ENCODE measurements at places on chromosomes 5 and 9.
A peak's percentile ranks its signal among the peaks of the same experiment; 100 is the strongest.

DNA sequence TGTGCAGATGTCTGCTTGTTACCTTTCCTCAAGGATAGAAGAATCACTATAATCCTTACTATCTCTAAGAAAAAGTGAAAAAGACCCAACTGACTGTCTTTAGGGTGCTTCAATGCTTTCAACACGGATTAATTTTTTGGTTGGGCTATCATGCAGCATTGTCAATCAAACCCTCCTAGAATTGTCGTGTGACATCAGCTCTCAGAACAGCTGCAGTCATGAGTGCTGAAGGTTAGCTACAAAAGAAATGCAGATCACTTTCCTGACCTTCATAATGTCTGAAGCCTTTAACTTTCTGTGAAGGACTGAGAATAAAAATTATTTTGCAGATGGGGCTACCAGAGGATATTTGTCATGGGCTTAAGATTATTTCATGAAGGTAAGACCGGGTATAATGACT, 107.9 kb upstream of the EFNA5 start:
- DNase-seq = no peak

DNA sequence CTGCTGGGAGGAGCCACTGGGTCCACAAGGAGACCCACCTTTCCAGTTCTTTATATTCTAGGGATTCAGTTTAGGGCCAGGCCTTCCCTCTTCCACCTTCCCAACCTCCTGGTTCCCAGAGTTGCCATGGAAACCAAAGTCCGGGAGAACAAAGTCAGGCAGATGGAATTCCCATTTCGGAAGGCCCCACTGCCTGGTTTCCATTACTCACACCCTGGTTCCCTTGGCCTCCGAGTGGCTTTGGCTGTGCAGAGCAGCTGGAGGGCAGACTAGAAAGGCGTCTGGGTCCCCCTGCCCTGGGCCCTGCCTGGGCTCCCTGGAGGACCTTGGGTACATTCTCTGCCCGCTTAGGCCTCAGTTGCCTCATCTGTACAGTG, 136.1 kb downstream of the RGS3 start:
- DNase-seq = no peak

DNA sequence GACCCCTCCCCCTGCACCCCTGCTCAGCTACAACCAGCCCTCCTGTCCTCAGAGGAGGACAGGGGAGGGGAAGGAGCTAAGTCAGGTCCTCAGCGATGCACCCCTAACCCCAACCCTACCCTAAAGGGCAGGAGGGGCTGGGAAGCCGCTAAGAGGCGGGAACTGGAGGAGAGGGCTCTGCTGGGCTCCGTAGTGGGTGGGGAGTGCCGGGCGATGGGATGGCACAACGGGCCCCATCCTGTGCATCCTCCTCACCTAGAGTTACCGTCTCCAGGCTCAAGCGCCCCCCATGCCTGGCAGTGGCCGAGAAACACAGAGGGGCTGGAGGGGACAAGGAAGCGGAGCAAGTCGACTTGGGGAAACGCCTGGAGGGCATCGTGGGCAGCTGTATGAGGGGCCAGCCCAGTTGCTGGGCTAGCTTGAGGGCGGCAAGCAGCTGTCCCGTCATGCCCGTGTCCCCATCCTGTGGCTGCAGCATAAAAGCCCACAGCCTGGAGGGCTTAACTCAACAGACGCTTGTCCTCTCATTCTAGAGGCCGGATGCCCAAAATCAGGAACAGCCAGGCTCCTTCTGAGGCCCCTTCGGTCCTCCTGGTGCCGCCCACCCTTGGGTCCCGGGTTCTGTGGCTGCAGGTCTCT, 23.0 kb upstream of the UBAC1 start:
- no peak for DNase-seq

GRCh38 chr9:12774861-12775678, at the start of gene LURAP1L:
Gene LURAP1L (plus strand): TSS chr9:12775020. CDS start chr9:12775716, 696 bp downstream.
- no peak for DNase-seq

DNA sequence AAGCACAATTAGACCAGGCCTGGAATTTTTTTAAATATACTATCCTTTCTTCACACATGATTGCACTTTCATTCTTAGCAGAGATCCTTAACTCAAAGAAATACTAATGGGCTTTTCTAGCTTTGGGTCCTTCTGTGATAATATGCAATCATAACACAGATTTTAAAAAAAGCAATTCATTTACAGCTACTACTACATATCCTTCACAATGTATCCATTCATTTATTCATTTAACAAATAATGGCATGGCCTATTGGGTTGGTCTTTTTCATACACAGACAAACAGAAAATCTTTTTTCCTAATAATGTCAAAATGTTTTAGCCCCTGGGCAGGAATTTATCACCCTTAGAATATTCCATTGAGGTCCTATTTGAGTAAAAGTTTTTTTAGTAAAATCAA, 47.0 kb downstream of the SAXO1 start:
- DNase-seq = no peak

GRCh38 chr5:154860123-154860522, 1.7 kb downstream of the CNOT8 start:
- DNase-seq = peak; percentile 38

DNA sequence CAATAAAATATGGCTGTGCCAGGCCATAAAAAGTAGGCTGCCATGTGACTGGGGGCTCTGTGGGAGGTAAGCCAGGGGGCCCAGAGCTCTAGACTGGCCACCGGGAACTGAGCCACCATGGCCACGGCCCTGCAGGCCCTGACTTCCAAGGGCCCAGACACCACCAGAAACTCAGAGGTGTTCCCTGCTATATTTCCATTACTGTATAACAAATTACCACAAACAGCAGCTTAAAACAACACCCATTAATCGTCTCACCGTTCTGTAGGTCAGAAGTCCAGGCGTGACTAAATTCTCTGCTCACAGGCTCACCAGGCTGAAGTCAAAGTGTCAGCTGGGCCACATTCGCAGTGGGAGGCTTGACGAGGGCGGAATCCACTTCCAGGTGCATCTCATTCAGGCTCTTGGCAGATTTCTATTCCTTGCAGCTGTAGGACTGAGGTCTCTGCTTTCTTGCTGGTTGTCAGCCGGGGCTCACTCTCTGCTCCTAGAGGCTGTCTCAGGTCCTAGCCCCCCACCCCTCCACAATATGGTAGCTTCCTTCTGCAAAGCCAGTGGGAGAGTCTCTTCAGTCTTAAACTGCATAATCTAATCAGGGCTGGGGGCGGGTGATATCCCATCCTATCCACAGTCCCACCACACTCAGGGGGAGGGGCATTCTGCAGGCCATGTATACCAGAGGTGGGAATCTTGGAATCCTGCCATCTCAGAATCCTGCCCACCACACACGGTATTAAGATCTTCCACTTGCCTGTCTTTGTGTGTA, 125.4 kb downstream of the C5orf15 start:
- DNase-seq = no peak

DNA sequence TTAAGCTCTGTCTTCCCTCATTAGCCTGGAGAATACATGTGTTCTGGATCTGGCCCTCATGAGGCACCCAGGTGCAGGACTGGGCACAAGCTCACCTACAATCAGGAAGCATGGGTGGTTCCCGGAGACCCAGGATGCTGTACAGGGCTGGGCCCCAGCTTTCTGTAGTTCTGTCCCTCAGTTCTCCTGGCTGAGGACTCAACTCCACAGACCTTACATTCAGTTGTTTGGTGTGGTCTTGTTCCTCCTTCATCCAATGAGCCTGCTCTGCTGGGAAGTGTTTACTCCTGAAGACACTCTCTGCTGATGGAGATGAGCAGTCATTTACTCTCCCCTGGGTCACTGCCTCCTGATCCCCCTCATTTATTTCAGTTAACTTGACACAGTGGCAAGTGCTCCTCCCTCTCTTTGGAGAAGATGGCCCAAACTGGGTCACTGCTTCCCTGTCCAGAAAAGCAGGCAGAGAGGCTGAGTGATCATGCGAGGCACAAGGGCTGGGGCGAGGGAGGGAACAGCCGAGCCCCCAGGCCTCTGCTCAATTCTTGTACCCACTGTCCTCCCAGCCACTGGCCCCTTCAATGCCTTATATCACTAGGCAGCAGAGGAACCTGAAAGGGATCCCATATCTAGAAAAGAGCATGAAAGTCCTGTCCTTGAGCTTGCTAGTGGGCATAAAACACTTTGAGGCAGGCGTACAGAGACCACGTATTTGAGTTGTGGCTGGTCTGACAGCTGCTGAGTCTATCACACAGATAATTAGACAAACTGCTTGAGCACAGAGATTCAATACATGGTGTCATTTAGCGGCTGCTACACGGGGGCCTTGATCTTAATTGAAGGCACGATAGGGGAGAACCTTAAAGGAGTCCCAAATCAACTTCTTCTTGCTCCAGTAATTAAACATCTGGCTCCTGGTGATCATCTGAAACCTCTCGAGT, 221.7 kb downstream of the FSTL4 start:
- DNase-seq = no peak

DNA sequence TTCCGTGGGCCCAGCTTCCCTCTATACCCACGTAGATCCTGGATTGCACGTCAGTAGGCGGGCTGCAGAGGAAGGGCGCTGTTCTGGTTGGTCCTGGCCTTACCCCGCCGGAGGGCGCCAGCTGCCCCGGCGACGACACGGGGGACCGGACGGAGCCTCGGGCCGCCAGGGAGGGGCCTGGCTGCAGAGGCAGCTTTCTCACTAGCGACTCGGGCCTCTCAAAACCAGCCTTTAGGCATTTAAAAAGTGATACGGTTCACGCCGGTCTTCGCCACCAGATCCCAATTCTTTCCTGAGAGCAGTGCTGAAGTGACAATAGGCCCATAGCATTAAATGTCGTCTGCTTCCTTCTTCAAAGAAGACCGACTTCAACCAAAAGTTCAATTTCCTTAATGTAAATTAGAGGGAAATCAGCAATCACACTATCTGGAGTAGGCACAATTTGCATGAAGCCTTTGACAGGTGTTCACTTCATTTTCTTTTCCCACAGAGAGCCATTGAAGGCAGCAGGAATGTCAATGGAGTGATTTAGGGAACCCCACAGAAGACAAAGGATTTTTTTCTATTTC, 17.6 kb upstream of the UBE2D2 start:
- no peak for DNase-seq

DNA sequence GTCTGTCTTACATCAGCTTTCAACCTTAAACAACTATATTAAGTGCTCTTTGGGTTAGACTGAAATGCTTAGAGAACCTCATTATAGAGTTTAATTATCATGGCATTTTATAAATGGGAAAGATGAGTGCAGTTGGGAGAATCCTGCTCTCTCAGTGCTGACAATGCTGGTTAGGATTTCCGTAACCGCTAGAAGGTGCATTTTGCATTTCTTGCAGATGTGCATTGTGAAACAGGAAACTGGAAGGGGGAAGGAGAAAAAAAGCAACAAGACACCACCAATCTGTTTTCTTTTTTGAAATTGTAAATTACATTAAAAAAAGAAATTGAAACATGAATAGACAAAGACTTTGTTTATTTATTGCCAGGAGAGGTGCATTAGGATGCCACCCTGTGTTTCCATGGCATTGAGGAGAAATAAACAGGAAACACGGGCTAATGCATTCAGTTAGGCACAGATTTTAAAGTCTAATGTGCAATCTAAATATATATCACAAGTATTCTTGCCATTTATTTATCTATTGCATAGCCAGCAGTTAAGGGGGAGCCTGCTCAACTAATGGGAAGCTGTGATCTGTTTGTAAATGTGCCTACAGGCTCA, 478.9 kb downstream of the PSAT1 start:
- DNase-seq = no peak

- peak; percentile 61 for DNase-seq
These were observed 556 bp downstream of the MTREX start for GRCh38 chr5:55308254-55308836.

GRCh38 chr5:90488791-90489190, 14.1 kb downstream of the POLR3G start:
- no peak for DNase-seq

DNA sequence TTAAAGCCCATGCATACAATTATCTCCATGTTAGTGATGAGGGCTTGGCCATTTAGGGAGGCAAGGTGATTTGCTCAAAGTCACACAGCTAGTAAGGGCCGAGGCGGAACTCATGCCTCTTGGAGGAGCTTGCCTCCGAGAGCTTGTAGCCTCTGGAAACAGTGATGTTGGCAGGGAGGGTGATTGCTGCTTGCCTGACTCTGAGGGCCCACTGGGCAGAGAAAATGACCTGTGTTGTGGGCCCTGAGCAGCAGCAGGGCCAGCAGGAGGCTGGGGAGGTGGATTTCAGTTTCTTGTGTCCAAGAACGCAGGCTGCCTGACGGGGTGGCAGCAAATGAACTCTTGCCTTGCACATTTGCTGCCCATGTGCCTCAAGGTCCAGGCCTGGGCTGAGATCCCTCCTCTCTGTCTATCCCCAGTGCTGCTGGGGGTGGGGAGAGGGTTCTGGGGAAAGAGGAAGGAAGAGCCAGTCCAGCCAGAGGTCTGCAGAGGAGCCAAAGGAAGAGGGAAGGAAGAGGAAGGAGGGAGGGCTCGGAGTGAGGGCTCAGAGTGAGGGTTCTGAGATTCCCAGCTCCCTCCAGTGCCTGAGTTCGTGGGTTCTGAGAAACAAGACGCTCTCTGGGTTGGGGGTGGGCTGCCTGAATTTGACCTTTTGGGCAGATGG, 16.2 kb upstream of the PTGS1 start:
- DNase-seq = no peak

GRCh38 chr5:33501899-33502298, 61.1 kb downstream of the TARS1 start:
- no peak for DNase-seq

GRCh38 chr5:158979749-158980521, 119.8 kb downstream of the EBF1 start:
- no peak for DNase-seq

GRCh38 chr5:92372766-92373165, 989.6 kb upstream of the ARRDC3 start:
- DNase-seq = no peak

DNA sequence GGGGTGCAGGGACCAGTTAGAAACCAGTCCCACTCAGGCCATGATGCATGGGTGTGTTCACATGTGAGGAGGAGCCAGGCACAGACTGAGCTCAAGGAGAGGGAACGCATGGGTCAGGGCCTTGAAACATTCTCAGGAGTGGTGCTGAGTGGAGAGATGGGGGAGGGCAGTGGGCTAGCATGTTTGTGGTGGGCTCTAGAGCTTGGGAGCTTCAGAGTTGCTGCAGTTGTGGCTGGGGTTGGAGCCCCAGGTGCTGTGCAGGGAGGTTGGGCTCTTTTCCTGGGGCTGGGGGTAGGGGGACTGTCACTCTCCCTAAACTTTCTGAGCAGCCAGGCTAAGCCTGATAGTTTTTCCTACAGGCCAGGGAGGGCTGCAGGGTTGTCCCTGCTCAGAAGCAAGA, 95.4 kb downstream of the DAB2IP start:
- no peak for DNase-seq

GRCh38 chr5:89729623-89730301, 679.8 kb downstream of the CETN3 start:
- DNase-seq = no peak

- DNase-seq = no peak
These were observed 855.2 kb downstream of the MAT2B start for GRCh38 chr5:164360589-164360988.

GRCh38 chr5:2752059-2752820, 763 bp upstream of the IRX2 start:
- no peak for DNase-seq

Measured in T-helper 2 cell (primary cell).